ENCODE measurements at places on chromosomes 6 and 20. TPM values are rescaled to one million over a fixed set of nuclear protein-coding genes. Genes with fewer than 3 reads are reported as not detected.
A peak's percentile ranks its signal among the peaks of the same experiment; 100 is the strongest.

- peaks cover 13% of the 10 kb centered on the region for H3K36me3 ChIP-seq
- no peaks in the 10 kb centered on the region for H3K27me3 ChIP-seq
- H3K4me3 ChIP-seq, result peak overlapping the region; percentile 74
- H3K27ac ChIP-seq, result peak overlapping the region; percentile 87
Measured at GRCh38 chr6:107820338-107821261, 3.5 kb downstream of the SCML4 start.

DNA sequence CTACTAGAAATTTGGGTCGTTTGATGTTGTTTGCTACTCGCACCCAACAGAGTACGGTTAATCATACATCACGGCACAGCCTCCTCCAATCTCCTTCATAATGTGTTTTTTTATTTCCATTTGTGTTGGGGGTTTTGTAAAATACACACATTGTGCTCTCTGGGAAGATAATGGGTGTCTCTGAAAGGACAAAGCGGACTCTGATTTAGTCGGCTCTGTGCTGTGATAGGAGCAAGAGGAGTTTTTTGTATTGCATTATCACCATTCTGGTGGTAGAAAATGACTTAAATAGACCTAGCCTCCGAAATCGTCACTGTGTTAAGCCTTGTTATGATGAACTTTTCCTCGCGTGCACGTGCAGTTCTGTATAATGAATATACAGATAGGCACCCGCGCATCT is 196.3 kb downstream of the CDH4 start:
- no peak overlapping the region for H3K27ac ChIP-seq
- no peaks in the 10 kb centered on the region for H3K36me3 ChIP-seq
- no peaks in the 10 kb centered on the region for H3K4me1 ChIP-seq
- H3K4me3 ChIP-seq, result no peak overlapping the region

- no peak for DNase-seq
- no peaks in the 10 kb centered on the region for H3K4me1 ChIP-seq
- no peak overlapping the region for H3K27ac ChIP-seq
- no peak overlapping the region for H3K4me3 ChIP-seq
Measured at GRCh38 chr20:51926670-51927305, 124.5 kb upstream of the SALL4 start.

- no peak overlapping the region for H3K4me3 ChIP-seq
- H3K27ac ChIP-seq, result no peak overlapping the region
- H3K4me1 ChIP-seq, result no peaks in the 10 kb centered on the region
- peaks cover 5% of the 10 kb centered on the region for H3K27me3 ChIP-seq
Measured at GRCh38 chr20:991850-992249, 10.3 kb downstream of the RSPO4 start.

DNA sequence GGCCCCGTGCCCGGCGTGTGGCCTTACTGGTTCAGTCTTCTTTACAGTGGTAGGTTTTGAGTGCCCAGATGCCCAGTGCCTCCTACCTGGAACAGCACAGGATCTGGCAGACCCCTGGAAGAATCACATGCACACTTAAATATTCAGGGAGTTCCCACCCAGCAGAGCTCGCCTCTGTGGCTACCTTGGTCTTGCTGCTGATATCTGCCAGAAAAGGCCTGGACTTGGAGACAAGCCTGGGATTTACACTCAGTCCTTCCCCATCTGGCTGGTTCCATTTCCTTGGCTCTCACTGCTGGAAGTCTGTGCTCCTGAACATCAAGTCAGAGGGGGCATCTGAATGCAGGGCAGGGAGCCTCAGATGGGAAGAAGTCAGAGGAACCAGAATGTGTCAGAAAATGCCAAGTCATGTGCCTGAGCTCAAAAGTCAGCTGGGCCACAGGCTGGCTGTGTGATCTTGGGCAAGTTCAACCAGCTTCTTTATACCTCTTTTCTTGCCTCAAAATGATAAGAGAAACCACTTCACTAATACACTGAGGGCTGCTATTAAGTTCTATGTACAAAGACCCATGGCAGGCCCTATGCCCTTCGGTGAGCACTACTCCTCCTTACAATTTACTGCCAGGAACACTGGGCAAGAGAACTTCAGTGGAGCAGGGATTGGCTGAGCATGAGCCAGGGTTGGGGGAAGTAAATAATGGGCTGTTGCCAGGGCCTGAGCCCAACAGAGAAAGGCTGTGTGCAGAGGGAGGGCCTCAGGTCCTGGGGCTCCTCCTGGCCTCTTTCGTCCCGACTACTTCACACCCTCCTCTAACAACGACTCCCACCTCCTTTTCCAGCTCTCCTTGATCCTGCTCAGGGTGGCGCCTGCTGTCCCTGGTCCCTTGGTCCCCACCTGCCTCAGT is 158.1 kb upstream of the PROKR2 start:
- no peak for DNase-seq
- no peaks in the 10 kb centered on the region for H3K4me1 ChIP-seq
- no peak overlapping the region for H3K4me3 ChIP-seq

DNA sequence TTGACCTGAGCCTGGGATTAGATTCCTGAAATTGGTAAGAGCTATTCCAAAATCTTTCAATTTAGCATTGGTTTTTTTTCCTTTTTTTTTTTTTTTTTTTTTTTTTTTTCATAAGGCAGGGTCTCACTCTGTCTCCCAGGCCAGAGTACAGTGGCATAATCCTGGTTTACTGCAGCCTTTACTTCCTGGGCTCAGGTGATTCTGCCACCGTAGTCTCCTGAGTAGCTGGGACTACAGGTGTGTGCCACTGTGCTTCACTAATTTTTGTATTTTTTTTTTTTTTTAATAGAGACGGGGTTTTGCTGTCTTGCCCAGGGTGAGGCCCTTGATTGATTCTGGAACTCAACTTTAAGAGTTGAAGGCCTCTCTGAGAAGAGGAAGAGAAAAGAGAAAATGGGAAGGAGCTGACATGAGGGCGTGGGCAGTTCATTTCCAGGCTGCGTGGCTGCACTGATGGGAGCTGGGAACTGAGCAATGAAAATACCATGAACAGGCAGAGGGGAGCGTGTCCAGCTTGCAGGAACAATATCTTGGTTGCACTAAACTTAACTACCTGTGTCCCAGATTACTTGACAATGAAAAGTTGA is 24.6 kb downstream of the KDM1B start:
- no peak for DNase-seq
- H3K27ac ChIP-seq, result no peak overlapping the region
- H3K4me1 ChIP-seq, result no peaks in the 10 kb centered on the region
- H3K4me3 ChIP-seq, result no peak overlapping the region
- H3K36me3 ChIP-seq, result peaks cover under 1% of the 10 kb centered on the region
- no peaks in the 10 kb centered on the region for H3K27me3 ChIP-seq

KCNK5 gene
- total RNA-seq, result 0.47 TPM

BFSP1 gene
- total RNA-seq, result 0.27 TPM

BIRC7 gene
- total RNA-seq, result not detected

CLIC5 gene
- total RNA-seq, result 2.8 TPM

Measured in CD4-positive, alpha-beta T cell (primary cell).